ENCODE measurements at places on chromosomes 16 and 17.

DNA sequence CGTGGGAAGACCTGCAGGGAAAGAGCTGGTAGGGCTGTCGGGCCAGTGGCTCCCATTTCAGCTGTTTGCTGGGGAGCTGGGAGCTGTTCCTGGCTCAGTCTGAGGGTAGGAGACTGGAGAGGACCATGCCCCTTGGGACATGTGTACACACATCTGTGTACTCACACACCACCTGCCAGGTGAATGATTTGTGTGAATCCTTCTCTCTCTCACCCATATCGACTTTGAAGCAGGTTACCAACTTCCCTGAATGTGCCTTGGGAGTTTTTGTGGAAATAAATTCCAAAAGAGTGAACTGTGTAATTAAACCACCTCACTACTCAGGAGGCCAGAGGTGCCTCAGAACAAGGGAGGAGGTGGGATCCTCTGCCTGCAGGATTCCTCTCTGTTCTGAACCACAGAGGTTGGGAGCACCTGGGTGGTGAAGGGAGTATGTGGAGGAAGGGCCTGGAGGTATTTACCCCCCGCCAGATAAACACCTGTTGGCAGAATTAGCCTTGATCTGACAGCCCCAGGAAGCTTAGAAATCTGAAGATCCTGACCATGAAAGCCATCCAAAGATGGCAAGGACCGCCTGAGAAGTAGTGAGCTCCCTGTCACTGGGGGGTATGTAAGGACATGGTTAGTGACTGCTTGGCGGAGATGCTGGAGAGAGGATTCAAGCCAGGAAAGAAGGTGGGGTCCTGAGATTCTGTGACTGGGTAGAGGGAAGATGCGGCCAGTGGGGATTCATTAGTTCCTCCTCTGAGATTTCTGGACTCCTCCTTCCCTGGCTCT, 3.3 kb downstream of the ABCC3 start:
- no peak for DNase-seq

DNA sequence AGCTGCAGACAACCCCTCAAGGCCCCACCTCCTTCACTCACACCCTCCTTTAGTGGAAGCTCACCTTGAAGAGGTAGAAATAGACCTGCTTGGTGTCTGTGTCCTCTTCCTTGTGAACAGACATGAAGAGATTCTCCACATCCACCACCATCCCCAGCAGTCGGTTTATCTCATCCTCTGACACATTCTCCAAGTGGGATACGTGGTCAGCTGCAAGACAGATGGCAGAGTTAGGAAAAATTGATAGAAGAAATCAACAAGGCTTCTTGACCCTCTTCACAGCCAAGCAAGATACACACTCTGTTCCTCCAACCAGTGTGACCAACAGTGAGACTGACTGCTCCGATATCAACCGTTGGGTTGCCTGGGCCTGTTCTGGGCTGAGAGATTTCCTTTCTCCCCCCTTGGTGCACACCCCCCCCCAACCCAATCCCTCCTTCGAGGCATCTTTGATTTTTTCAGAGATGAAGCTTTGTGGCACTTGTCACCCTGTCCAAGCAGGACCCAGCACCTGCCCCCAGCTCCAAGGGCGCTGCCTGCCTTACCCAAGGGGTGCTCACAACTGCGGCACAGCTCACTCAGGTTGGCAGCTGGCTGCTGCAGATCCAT, 902 bp downstream of the KAT2A start:
- no peak for DNase-seq

DNA sequence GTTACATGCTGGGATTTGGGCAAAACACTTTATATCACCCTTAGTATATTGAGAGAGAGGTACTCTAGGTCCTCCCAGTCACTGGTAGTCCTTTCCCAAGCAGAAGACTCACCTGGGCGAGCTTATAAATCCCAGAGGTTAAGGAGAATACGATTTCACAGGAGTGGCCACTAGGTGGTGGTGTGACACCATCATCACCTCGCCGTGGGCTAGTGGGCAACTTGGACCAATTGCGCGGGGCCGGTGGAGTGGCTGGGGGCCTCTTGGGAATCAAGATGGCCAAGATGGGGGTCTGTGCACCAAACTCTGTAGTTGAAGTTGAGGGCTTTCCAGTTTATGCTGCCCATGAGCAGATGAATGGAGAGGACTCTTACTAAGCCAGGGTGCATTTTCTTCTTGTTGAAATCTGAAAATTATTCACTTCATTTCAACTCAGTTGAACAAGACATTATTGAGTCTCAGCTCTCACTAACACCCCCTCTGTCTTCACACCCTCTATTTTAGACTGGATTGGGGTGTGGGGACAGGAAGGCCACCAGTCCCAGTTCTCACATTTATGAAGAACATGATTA, 38.2 kb upstream of the PIRT start:
- no peak for DNase-seq

DNA sequence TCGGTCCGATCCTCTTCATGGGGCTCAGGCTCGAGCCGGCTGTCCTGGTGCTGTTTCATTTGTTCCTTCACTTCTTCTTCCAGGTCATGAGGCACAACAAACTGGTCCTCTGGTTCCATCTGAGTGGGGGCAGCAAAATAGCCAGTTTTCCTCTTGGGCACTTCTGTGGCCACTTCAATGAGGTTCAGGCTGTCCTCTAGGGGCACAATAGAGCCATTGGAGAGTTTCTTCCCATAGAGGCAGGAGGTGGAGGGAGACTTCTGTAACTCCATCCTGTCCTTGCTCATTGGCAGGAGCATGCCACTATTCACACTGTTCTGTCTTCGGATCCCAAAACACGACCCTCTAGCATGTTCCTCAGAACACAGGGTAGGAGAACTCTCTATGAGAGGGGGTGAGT, 22.9 kb downstream of the MARVELD3 start:
- DNase-seq = no peak

GRCh38 chr16:52446080-52446479, 100.9 kb downstream of the TOX3 start:
- DNase-seq = no peak
